Thyroid gland (tissue), 4 donors: ENCODE measurements at places on chromosomes 6 and 20. TPM values are rescaled to one million over a fixed set of nuclear protein-coding genes. Genes with fewer than 3 reads are reported as not detected.

DNA sequence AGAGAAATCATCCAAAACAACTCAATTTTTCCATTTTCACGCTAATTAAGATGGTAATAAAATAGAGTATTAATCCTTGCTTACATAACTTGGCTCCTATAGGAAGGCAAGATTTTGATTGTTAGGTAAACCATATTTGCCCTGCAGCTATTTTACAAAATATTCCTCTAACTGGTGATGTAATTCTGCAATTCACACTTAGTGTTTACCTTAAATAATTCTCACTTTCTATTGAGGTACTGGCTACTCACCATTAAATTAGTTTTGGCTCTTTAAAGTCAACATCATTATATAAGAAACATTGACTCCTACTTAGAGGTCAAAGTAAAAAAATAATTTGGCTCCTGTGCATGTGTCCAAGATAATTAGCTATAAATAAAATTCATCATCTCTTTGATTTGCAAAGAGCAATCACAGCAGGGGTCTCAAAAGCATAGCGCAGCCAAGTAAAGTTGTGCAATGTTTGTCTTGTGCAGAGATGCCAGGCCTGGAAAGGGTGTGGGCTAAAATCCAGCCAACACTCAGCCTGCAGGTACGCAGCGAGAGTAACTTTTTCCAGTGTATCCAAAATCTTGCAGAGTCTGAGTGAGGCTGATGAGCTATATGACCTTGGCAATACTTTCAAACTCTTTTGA is 501.2 kb downstream of the MMUT start:
- peak; percentile 54 for DNase-seq

- DNase-seq = no peak
These were observed 109.0 kb downstream of the TNFRSF21 start for GRCh38 chr6:47200536-47201334.

- no peak for DNase-seq
These were observed 32.3 kb downstream of the PDRG1 start for GRCh38 chr20:31919410-31920155.

GRCh38 chr6:25320459-25320858 is 41.3 kb downstream of the CARMIL1 start:
- DNase-seq = no peak

DNA sequence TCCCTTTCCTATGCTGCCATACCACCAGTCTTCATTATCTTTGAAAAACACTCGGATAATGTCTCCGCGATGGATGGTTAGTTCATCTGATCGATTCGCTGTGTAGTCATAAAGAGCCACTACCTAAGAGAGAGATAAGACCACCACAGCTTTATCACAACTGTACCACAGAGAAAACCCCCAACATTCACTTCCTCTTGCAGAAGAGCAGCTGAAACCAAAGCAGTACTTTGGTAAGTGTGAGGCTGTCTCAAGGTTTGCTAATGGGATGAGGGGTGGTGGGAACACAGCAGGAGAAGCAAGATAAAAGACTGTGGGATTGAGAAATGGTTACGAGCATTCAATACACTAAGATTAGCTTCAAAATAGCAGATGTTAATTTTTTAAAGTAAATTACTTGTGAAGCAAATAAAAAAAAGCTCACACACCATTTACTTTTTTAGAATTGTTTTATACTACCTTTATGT is 142.1 kb downstream of the MYB start:
- no peak for DNase-seq

DNA sequence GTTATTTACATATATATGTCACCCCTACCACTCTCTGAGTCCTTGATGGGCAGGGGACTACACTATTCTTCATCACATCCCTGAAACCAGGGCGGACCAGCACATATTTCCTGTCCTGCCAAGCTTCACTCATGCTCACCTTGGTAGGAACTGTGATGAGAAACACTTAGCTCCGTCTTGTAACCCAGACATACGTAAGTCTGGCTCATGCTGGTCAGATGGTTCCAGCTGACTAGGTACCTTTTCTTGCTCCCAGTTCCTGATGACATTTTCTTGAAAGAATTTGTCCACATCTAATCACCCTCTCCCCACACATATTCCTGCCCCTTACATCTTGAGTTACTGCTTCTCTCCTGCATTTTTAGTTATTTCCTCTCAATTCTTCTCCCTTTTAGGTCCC is 122.2 kb upstream of the MYLIP start:
- no peak for DNase-seq

DNA sequence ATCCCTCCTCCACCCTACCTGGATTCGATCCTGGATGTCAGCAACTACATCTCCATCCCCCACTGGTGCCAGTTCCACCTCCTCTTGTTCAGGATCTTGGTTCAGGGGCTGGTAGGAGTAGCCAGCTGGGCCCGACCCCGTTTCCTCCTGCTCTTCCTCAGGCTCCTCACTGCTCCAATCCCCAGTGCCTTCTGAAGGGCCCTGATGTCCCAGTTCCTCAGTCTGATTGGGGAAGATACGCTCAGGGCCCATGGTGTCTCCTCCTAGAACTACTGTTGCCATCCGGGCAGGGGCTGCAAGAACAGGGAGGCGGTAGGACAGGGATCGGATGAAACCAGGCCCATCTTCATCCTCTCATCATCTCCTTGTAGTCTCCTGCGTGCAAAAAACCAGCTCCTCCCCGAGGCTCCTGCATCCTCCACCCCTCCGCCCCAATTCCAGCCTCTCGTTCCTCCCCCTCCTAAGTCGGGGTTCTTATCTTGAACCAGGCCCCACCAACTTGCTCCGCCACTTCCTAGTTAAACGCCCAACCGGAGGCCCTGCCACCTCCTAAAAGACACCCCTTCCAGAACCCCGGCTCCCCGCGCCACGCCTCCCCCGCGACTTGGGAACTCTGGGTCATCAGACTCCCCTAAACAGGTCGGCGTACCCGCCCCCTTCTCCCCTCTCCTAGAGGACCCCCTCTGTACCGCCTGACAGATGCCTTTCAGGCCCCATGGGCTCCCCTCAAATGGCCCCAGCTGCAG is 476 bp downstream of the MEA1 start:
- no peak for DNase-seq

The FAM83C gene
- not detected for total RNA-seq

The MMP24 gene
- 0.89 TPM for total RNA-seq

The TRIM40 gene
- total RNA-seq = not detected

The PNPLA1 gene
- 0.11 TPM for total RNA-seq
